ENCODE measurements at places on chromosomes 7 and 10. TPM values are rescaled to one million over a fixed set of nuclear protein-coding genes. Genes with fewer than 3 reads are reported as not detected.
A peak's percentile ranks its signal among the peaks of the same experiment; 100 is the strongest.

- DNase-seq, result no peak
Measured at GRCh38 chr7:98687111-98687751, 70.1 kb downstream of the NPTX2 start.

CCL24 gene
- not detected for total RNA-seq

DNA sequence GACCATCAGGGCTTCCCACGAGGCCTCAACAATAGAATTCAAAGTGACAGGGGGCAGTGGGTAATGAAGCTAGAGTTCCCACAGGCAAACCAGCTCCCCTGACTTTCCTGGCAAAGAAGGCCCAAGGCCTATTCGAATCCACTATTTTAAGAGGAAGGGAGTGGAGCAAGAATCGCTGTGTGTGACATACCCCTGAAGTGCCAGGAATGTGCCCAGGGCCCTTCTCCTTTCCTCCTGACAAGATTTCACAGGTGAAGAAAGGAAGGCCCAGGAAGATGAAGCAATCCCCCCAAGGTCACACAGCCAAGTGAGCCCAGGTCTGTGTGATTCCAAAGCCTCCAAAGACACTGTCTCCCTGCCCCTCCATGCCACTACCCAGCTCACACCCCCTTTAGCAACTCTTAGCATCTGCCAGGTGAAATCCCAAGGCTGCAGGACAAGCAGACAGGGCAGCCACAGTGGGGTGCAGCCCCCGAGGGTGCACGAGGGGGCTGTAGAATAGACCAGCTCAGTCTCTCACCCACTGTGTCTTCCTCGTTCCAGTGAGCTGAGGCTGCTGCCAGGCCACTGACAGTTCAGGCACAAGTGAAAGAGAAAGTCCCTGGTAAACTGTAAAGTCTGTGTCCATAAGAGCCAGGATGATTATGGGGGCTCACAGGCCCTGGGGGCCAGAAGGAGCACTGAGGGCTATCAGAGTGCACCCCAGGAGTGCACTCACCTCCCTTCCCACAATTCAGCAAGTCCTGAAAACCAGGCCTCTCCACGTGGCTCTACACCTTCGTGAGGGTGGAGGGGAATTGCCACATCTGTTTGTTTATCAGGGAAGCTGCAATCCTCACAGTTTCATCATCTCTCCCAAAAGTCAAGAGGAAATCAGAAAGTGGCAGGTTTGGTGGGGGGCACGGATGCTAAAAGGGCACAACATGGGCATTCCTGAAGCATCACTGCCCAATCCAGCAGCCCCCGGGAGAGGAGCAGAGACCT, 70.8 kb upstream of the ZMIZ1 start:
- DNase-seq, result no peak

GPR15LG gene
- total RNA-seq, result not detected

TRIM50 gene
- not detected for total RNA-seq

NRCAM gene
- 2.5 TPM for total RNA-seq

AKR1C8 gene
- not detected for total RNA-seq

- DNase-seq, result peak; percentile 24
Measured at GRCh38 chr7:148773334-148773733, 74.6 kb downstream of the CUL1 start.

- no peak for DNase-seq
Measured at GRCh38 chr10:1440897-1441296, 296.4 kb downstream of the ADARB2 start.

GRCh38 chr7:55569269-55569663, 3.0 kb downstream of the VOPP1 start:
- DNase-seq, result no peak

RPP30 gene
- total RNA-seq, result 98.0 TPM

DNA sequence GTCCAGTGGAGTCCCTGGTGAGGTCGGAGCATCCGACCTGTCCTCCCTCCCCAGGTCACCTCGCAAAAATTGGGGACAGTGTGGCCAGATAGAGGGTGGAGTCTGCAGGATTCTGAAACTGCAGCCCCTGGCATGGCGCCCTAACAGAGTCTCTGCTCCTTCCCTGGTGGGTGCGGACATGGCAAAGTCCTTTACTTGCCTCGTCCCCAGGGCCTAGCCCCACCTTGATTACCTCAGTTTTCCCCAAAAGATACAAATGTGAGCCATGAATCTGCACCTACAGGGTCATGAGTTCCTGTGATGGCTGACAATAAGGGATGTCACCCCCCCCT, 47.7 kb downstream of the NPVF start:
- DNase-seq, result no peak

- no peak for DNase-seq
Measured at GRCh38 chr7:133932591-133932990, 194.5 kb upstream of the LRGUK start.

SSMEM1 gene
- total RNA-seq, result not detected

GRCh38 chr10:98331885-98332284, 63.9 kb upstream of the LOXL4 start:
- DNase-seq, result peak; percentile 7

MET gene
- 2.4 TPM for total RNA-seq

- DNase-seq, result no peak
Measured at GRCh38 chr7:12805957-12806356, 118.5 kb downstream of the ARL4A start.

RBP3 gene
- not detected for total RNA-seq

DNA sequence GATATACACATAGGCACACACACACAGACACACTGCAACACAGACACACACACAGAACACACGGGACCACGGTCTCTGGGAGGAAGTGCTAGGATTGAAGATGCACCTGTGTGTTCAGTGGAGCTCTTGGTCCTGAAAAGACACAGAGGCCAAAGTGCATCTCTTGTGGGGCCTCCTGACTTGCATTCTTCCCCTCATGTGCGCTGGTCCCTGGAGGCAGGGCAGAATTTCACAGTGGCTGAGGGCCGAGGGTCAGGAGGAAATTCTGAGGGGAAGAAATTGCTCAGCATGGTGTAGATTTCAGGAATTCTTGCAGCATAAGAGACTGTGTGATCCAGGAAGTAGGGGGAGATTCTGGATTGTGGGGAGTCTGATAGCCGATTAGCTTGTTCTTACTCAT, 35.9 kb downstream of the WDFY4 start:
- no peak for DNase-seq

DNA sequence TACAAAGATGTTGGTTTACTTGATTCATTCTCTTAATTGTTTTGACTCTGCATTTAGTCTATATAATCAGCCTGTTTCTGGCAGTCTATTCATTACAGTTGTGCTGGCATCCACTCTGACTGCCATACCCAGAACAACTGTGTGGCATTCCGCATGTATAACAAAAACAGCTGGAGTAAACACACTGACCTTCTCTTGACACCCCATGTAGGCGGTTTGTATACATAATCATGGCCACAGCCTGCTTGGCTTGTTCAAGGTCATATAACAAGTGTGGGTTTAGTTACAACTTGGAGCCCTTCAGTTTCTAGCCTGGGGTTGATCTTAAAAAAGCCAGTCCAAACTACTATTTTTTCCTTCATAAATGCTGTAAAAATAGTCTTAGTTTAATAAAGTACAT, 70.9 kb downstream of the MBL2 start:
- no peak for DNase-seq

CSTF2T gene
- total RNA-seq, result 35.8 TPM

PHKG1 gene
- total RNA-seq, result 1.3 TPM

GRCh38 chr7:84908196-84908793, 278.6 kb downstream of the SEMA3D start:
- no peak for DNase-seq

DNA sequence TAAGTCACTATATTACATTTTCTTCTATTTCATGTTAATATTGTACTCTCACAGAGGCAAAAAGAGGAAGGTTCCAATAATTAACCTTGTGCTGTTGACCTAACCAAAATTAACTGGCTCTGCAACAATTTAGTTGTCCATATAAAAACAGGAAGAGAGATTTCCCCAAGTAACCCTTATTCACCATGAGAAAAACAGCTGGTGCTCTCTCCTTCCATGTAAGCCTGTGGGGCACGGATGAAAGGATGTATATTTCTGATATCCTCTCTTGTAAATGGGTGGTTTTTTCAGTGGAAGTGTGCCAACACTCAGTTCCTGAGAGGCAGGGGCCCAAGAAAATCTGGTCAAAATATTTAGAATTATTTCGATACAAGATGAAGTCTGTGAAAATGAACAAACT, 358.1 kb downstream of the CRPPA start:
- DNase-seq, result no peak

- no peak for DNase-seq
Measured at GRCh38 chr7:91628742-91629141, 251.8 kb downstream of the MTERF1 start.

GRCh38 chr7:121204537-121204936, 124.3 kb upstream of the WNT16 start:
- no peak for DNase-seq

PDE6C gene
- not detected for total RNA-seq

TFEC gene
- total RNA-seq, result 0.14 TPM

LRRC17 gene
- total RNA-seq, result 0.31 TPM

DNA sequence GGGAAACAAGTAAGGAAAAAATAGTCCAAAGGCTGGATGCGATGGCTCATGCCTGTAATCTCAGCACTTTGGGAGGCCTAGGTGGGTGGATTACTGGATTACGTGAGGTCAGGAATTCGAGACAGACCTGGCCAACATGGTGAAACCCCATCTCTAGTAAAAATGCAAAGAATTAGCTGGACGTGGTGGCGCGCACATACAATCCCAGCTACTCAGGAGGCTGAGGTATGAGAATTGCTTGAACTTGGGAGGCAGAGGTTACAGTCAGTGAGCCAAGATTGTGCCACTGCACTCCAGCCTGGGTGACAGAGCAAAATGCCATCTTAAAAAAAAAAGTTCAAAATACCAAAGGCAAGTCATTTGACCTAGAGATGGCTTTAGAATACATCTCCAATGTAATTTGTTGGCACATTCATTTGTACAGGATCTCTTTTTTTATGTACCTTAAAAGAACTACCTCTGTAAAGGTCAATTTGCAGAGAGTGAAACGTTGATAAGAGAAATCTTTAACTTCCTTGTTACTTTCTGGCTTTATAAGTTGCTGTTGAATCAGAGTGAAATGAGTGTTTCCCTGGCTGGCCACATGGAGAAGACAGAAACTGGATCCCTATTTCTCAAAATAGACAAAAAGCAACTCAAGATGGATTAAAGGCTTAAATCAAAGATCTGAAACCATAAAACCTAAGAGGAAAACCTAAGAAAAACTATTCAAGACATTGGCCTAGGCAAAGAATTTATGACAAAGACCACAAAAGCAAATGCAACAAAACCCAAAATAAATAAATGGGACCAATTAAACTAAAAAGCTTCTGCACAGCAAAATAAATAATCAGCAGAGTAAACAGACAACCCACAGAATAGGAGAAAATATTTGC, 260.7 kb downstream of the KLF6 start:
- no peak for DNase-seq

DNA sequence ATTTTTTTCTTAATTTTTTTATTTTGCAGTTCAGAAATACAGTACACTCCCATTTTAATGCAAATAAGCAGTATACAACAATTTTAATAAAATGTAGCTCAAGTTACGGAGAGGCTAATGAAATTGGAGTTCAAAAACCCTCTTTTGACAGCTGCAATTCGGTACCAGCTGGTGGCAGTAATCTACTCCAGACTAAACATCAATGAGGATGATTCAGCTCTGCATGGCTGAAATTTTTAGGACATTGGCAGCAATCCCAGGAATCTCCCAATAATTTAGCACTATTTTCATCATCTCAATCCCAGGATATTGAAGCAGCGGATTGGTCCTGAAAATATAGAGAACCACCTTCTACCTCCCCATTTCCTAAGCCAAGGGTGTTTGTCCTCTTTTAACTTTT, 278.8 kb downstream of the CACNA2D1 start:
- DNase-seq, result no peak

DNA sequence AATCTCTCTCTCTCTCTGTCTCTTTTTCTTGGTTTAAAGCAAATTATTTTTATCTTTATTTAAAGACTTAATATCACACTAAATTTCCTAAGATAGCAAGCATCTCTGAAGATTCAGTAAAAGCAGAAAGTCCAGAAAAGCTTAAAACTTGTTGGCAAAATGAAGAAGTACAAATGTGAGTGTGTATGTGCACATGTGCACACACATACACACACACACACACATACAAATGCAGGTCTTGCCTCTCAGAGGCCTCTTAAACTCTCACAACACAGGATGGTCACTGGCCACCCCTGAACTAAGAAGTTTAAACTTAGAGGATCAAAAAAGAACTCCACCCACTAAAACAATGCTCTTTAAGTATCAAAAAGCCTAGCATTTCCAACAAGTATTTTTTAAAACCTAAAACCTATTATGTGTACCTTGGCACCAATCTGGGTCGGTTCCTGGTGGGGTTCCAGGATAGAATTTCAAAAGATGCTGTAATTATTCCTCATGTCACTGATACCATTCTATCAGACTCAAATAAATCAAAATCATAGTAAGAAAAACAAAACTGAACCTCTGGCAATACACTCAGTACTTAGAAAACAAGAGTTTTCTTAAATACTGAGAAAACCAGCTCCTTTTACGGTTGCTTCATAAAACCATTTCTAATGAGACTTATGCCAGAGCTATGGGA, 55.0 kb downstream of the SORBS1 start:
- DNase-seq, result no peak

- no peak for DNase-seq
Measured at GRCh38 chr10:114777415-114777814, 44.2 kb upstream of the FHIP2A start.

GRCh38 chr10:84523526-84523925, 195.1 kb downstream of the CCSER2 start:
- DNase-seq, result no peak

GRCh38 chr7:34362621-34363020, 295.4 kb upstream of the NPSR1 start:
- no peak for DNase-seq

DNA sequence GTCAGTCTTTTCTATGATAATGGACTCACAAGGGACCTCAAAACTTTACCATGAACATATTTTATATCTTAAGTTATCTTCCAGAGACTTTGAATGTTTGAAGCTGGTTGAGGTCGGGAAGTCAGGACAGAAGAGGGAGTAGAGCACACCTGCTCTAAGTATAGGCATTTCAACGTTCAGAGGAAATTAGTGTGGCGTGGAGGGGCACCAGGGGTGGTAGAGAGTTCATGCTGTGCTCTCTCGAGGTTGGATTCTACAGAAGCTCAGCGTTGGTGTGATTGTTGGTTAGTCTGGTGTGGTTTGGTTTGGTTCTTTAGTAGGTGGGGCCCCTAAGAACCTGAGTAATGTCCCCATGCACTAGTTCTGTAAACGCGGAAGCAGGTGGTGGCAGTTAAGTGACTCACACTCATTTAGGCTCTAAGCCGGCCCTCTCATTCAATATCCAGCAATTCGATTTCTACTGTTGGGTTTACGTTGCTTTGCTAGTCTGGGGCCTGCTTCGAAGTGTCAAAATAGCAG, 19.8 kb downstream of the CNTNAP2 start:
- DNase-seq, result no peak

ERV3-1 gene
- total RNA-seq, result 14.4 TPM

GIMAP2 gene
- total RNA-seq, result 59.4 TPM

GRCh38 chr7:91126762-91127161, 137.5 kb upstream of the FZD1 start:
- no peak for DNase-seq

DNA sequence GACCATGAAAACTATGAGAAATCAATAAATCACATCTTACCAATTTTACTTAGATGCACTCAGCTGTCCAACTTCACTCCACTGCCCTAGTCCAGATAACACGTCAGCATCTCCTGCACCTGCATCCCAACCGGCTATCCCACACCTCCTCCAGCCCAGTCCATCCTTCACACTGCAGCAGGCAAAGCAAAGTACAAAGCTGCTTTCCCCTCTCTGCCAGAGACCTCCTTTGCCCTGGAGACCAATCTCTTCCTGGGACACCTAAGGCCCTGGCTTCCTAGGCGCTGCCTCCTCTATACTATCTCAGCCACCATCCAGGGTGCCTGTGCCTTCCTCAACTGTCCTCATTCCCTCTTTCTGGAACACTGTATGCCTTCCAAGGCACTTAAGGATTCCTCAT, 90.3 kb upstream of the DDC start:
- DNase-seq, result no peak
